ENCODE measurements at places on chromosomes 11 and 22.
A peak's percentile ranks its signal among the peaks of the same experiment; 100 is the strongest.

DNA sequence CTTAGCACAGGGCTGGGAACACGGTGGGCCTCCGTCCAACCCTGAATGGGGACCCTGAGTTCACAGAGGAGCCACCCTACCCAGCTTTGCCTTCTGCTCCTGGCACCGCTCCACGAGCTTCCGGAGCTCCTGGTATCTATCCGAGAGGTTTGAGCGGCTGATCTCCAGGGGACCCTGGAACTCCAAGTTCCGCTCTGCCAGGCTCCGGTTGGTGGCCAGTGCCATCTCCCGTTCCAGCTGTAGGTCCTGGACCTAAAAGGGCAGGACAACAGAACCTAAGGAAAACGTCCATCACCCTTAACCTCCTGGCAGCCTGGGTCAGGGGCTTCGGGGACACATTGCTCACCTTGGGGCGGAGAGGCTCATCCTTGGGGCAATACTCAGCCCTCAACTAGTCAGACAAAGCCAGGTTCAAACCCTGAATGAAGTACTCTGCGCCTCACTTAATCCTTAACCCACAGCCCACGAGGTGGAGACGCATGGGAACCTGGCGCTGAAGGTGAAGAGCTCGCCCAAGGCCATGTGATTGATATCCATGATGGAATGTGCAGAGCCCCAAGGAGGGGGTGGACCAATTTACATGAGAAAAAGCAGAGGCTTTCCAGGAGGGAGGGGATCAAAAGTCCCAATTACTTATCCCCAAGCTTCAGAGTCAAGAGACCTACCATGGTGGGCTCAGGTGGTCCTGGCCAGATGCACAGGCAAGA is 27.1 kb downstream of the VPS37C start:
- no peak for DNase-seq

DNA sequence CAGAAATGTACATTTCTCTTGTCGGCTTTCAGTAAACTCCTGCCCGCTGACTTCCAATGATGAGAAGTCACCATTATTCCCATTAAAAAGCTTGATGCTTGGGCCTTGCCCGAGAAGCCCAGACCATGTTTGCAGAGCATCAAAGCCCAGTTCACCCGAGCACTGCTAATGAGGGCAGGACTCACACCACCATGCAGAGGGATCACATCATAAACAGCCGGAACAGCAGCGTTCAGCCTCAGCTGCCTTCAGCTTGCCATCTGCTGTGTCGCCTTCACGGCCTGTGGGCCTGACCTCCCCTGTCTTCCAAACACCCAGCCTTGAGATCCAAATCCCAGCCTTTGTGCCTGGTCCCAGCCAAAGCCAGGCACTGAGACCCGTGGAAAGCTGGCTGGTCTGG is 105.4 kb upstream of the CSNK2A3 start:
- no peak for DNase-seq

- no peak for DNase-seq
Observed at GRCh38 chr22:48925450-48925849, 902.2 kb downstream of the BRD1 start.

DNA sequence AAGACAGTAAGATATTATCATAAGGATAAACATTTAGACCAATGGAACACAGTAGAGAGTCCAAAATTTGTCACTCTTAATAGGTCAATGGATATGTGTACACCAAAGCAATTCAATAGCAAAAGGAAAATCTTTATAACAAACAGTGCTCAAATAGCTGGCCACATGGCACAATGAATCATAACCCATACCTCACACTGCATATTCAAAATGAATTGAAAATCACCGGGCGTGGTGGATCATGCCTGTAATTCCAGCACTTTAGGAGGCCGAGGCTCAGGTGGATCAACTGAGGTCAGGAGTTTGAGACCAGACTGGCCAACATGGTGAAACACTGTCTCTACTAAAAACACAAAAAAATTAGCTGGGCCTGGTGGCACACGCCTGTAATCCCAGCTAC is 8.4 kb downstream of the SNX32 start:
- DNase-seq, result no peak

DNA sequence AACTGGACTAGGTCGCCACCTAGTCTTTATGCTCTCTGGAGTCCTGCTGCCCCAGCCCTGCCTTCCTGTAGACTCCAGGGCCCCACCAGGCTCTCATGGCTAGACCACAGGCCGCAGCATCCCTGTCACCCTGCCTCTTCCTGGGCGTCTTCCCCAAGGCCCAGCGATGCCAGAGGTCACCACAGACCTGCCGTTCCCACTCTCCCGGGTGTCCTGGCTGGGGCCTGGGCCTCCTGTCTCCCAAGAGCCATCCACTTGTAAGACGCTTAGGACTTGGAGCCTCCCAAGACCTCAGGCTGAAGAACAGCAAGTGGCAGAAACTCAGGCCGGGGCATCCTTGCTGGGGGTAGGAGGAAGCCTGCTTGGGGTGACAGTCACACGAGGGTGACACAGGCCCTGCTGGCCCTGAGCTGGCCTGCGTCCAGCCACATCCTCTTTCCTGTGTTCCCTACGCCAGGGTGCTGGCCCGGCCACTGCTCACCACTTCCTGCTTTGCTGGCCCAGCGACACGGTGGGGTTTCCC is 2.0 kb upstream of the TCIRG1 start:
- peak; percentile 44 for DNase-seq

DNA sequence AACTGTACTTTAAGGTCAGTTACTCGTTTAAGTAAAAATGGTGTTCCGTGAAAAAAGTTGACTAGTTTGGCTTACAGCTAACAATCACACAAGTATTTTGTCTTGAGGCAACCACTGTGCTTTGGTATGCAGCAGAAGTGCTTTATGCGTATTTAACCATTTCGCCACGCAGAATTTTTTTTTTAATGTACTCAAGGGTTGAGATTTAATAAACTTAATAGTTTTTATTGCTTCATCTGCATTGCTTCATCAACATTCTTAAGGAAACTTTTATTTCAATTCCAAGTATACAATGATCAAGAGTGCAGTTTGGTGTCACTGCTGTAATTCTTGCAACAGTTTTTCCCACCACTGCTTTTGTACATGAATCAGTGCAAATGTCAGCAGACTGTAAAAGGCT is 66.4 kb downstream of the ZNRF3 start:
- no peak for DNase-seq

GRCh38 chr11:83046621-83047172 is 25.0 kb downstream of the RAB30 start:
- DNase-seq, result no peak

DNA sequence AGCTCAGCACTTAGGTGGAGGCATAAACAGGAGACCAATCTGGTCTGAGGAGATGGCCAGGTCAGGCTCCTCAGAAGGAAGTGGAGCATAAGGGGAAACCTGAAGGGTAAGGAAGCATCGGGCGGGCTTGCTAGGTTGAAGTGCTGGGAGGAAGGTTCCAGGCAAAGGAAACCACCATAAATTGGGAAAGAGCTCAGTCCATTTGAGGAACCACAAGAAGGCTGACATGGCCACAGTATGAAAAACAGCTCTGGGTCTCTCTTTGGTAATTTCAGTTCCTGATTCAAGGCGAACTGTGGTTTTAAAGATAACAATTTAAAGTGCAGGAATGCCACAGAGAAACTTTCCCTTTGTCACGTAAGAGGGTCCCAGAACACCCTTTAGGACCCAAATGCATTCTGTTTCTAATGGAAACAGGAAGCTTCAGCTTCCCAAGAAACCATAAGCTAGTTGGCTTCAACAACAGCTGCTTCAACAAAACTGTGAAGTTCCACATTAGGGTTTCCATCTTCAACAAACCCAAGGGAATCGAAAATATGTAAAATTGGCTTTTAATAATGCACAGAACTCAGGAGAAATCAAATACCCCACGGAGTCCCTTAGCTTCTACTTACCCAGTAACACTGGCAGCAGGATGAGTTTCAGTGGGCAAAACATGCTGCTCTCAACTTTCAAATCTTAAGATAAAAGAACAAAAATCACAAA is 10.4 kb downstream of the JAML start:
- DNase-seq, result no peak

DNA sequence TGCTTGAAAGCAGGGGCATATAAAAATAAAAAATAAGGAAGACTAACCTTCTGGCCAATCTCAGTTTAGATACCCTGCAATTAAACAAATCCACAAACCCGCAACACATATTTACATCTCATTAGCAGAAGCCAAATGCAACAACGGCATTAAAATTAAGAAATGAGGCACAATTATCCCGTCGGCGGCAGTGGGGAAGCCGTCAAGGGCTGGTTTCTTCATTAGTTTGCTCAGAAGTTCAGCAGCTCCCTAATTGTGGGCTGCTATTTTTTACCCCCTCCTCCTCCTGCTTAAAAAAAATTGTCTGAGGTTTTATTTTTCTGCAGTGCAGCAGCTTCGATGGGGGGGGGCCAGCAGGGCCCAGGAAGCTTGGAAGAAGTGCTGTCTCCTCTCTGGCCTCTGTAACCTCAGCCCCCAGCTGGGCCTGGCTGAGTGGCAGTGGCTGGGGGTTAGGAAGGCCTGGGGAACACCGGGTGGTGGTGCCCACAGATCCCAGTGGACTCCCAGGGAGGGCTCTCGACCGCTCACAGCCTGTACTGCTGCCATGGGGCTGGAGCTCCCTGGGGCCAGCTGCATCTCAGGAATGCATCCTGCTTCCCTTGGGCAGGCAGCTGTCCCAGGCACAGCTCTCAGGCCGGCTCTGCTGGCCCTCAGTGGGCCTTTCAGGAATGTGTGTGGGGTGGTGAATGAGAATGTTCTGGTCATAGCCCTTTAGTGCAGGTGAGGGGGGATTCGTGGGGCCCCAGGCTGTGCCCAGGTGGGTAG is 148.7 kb upstream of the B3GAT1 start:
- DNase-seq, result no peak

- no peak for DNase-seq
Observed at GRCh38 chr11:100008417-100008816, 678.7 kb upstream of the ARHGAP42 start.

- DNase-seq, result no peak
Observed at GRCh38 chr11:134764966-134765365, 352.9 kb upstream of the B3GAT1 start.

DNA sequence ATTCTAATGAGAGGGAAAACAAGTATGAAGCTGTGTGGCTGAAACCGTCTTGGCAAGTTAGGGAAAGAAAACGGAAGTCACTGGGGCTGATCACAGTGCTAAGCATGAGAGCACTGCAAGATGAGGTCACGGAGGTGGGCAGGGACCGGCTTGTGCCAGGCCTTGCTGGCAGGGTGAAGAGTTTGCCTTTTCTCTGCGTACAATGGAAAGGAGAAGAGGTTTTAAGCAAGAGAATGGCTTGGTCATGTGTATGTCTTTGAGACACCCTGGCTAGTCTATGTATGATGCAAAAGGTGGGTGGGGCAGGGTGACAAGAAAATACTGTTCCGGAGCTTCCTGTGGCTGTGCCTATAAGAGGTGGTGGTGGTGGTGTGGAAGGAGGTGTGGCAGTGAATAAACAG is 567.9 kb downstream of the NTM start:
- no peak for DNase-seq

GRCh38 chr22:22546490-22546889 is 12.6 kb downstream of the PRAME start:
- DNase-seq, result no peak

GRCh38 chr11:94794287-94795168 is 26.4 kb downstream of the AMOTL1 start:
- peak; percentile 82 for DNase-seq

GRCh38 chr11:133723056-133723455 is 122.3 kb downstream of the SPATA19 start:
- DNase-seq, result no peak

DNA sequence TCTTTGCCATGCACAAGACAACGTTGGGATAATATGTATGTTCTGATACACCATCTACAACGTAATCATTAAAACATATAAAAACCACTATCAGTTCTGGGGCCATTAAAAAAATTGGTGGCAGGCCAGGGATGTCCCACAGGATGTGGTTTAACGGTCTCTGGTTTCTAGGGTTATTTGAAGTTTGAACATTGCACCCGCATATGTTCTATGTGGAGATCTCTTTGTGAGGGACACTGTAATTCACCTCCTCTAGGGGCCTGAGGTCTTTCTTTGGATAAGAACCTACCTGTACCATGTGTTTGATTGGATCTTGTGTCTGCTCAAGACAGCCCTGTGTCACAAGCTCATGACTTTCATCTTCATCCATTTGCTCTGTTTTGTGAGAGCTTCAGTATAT is 73.2 kb downstream of the GGTLC2 start:
- DNase-seq, result no peak

- DNase-seq, result peak; percentile 46
Observed at GRCh38 chr11:88345408-88345807, 7.9 kb upstream of the CTSC start.

DNA sequence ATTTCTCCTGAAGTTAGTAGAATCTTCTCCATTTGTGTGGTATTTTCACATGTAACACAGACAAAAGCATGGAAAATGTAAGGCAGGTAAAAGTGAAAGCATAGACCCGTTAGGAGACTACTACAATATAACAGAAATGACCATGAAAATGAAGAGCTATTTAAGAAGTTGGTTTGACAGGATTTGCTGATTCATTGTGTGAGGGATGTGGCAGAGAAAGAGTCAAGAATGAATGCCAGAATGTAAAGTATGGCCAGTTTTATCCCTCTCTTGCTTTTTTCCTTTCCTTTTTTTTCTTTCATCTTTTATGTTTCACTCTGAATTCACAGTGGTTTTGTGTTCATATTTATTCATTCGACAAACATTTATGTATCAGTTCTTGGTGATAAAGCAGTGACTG is 115.9 kb downstream of the ARFGAP2 start:
- DNase-seq, result no peak

DNA sequence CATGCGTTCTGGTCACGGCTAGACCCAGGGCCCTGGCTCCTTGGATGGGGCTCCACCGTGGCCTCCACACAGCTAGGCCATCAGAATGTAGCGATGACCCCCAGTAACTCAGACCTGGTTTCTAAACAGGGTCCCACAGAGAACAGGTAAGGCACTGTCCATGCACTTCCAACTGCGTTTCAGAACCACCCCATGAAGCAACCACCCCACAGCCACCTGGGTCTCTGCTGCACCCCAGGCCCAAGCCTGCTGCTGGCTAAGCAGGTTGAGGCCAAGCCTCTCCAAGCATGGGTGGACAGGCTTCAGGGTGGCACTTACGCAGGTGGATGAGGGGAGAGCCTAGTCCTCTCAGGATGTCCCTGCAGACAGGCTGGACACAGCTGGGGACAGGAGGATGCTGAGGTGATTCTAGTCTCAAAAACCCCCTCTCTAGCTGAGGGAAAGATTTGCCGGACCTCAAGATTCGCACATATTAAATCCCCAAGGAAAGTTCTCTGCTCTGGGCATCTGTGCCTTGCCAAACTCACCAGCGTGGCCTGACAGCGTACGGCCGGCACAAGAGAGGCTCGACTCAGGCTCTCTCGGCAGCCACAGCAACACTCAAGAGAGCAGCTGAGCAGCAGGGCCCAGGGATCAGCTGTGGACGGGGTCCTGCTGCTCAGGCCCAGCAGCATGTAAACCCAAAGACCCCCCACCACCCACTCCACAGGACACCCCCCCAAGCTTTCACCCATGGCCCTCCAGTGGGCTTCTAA is 141.6 kb downstream of the CRYBB2 start:
- no peak for DNase-seq
